ENCODE measurements at places on chromosomes 3 and 15.

GRCh38 chr15:99558084-99558483 lies 7.7 kb upstream of the MEF2A start:
- no peak for DNase-seq

GRCh38 chr15:70427167-70428120 lies 329.7 kb upstream of the TLE3 start:
- no peak for DNase-seq

- peak; percentile 69 for DNase-seq
These were observed 124.2 kb downstream of the LIPC start for GRCh38 chr15:58556028-58556361.

- peak; percentile 63 for DNase-seq
These were observed 18.1 kb upstream of the RAF1 start for GRCh38 chr3:12681943-12682390.

- DNase-seq: peak; percentile 2
These were observed 18.1 kb downstream of the DNAJB11 start for GRCh38 chr3:186588632-186589031.

- peak; percentile 22 for DNase-seq
These were observed 343.0 kb downstream of the ZBTB20 start for GRCh38 chr3:114804099-114804498.

- no peak for DNase-seq
These were observed 53.4 kb upstream of the ATP2B2 start for GRCh38 chr3:10558736-10559135.

GRCh38 chr3:83868909-83869567 lies 1089.8 kb upstream of the CADM2 start:
- no peak for DNase-seq

GRCh38 chr3:158110658-158111018 lies 749 bp downstream of the RSRC1 start:
- no peak for DNase-seq

DNA sequence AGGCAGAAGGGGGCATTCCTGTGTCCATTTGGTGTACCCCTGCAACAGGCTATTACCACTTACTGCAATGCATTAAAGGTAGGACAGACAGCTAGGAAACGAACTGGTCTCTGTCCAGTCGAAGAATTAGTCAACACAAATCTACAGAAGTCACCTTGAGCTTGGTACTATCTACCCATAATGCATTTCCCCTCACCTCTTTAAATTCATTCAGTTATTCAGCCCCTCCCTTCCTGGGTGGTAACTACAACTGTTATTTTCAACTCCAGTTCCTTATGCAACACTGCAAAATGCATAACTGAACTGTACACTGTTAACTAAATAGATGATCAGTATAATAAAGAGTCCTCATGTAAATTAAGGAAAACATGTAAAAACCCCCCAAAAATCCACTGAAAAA lies 77.6 kb downstream of the MAGI1 start:
- no peak for DNase-seq

- DNase-seq: no peak
These were observed 76.0 kb upstream of the NECTIN3 start for GRCh38 chr3:110995461-110996231.

GRCh38 chr3:183494341-183494740 lies 61.2 kb downstream of the KLHL6 start:
- DNase-seq: no peak

GRCh38 chr3:29488922-29489321 lies 208.1 kb downstream of the RBMS3 start:
- DNase-seq: no peak

DNA sequence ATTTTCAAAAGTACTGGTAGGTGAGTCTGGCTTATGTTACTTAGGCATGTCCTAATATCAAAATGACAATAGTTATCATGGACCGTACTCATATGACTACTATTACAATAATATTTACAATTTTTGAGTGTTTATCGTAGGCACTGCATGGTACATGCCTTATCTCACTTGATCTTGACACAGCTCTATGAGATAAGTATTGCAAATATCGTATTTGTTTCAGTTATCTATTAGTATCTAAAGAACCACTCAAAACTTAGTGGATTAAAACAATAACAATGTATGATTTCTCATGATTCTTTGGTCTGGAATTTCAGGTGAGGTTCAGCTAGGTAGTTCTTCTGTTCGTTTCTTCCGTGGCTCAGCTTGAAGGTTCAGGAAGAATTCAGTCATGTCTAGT lies 59.7 kb upstream of the XCR1 start:
- DNase-seq: no peak

GRCh38 chr15:31786360-31786759 lies 244.0 kb upstream of the CHRNA7 start:
- DNase-seq: no peak

- no peak for DNase-seq
These were observed 132.5 kb downstream of the EPHB1 start for GRCh38 chr3:134927599-134927998.

DNA sequence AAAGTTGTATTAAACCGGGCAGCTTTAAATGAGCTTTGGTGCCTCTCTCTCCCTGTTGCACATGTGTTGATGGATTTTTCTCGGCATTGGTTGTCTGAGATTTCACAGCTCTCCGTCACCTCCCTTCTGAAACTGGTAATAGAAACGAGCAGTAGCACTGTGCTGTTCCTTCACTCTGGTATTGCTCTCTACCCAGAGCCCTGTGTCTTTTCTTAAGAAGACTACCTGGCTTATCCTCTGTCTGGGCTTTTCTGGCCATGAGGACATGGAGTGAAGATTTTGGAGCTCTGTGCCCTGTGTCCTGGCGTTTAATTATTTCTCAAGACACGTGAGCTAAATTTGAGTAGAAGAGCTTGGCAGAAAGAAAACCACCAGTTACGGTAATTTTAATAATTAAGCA lies 209.6 kb upstream of the EIF1B start:
- no peak for DNase-seq

DNA sequence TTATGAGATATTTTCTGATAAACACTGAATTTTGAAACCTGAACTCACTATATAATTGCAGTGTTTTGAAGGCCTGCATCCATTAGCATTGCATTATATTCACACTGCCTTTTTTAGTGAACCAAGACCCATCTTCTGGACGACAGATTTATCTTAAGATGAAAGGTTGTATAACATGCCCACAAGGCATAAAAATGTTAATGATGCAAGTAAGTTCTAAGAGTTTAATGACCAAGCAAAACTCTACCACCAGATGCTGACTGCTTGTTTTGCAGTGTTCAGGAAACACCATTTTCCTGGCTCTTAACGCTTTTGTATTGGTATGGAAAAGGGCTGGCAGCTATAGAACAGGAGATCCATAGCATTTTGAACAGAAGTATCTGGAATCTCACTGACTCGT lies 46.1 kb downstream of the USP50 start:
- no peak for DNase-seq

- DNase-seq: no peak
These were observed 923.7 kb downstream of the EPHA3 start for GRCh38 chr3:90031121-90031520.

- no peak for DNase-seq
These were observed 39.8 kb downstream of the ARHGAP31 start for GRCh38 chr3:119333773-119334509.

GRCh38 chr3:164514576-164514975 lies 563.7 kb downstream of the SI start:
- DNase-seq: no peak

DNA sequence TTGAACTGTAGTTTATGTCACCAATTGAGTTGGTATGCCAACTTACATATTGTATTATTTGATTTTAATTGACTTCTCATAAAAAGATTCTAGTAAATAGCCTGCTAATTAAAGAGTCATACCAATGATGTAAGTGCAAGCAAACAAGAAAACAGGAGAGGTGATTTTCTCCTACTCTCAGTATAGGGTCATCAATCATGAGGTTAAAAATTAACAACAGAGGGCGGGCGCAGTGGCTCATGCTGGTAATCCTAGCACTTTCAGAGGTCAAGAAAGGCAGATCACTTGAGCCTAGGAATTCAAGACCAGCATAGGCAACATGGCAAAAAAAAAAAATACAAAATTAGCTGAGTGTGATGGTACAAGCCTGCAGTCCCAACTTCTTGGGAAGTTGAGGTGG lies 108.7 kb downstream of the MYO9A start:
- DNase-seq: no peak

- DNase-seq: no peak
These were observed 75.4 kb downstream of the CDC25A start for GRCh38 chr3:48112813-48113212.

DNA sequence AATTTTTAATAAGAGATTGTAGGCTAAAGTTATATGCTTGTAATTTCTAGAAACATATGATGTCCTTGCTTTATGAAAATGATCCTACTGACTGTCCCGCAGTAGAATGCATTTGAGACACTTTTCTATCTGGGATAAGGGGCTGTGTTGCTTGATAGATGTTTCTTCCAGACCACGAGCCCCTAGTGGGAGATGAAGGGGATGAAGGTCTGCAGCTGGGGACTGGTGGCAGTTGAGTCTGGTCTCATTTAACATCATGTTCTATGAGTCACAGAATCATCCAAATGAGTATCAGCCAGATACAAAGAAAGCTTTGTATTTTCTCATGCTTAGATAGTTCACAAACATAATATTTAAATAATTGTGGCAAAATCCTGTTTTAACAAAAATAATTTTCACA lies 84.3 kb upstream of the PRTG start:
- DNase-seq: no peak

DNA sequence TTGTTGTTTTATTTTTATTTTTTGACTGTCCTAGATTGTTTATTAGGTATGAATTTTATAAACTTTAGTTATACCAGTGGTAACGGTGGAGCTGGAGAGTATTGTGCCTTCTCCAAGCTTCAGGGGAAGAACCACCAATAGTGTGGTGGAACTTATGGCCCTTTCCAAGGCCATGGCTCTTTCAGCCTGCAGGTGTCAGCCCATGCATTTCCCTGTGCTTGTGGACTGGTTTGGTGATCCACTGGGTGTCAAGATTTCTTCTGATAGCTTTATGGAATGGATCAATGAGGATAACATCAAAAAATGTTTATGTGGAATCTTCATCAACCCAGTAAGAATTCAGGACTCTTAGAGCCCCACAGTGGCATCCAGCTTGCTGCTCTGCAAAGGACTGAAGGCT lies 19.2 kb upstream of the SCAMP5 start:
- no peak for DNase-seq

- DNase-seq: no peak
These were observed 217.6 kb downstream of the SLCO3A1 start for GRCh38 chr15:92071045-92071634.

GRCh38 chr3:163159306-163159705 lies 1662.7 kb downstream of the OTOL1 start:
- no peak for DNase-seq

GRCh38 chr15:70091726-70092463 lies 5.8 kb downstream of the TLE3 start:
- DNase-seq: peak; percentile 89

- DNase-seq: no peak
These were observed 281.0 kb upstream of the TBL1XR1 start for GRCh38 chr3:177478170-177478867.

GRCh38 chr3:23594066-23594465 lies 211.7 kb upstream of the UBE2E1 start:
- no peak for DNase-seq

DNA sequence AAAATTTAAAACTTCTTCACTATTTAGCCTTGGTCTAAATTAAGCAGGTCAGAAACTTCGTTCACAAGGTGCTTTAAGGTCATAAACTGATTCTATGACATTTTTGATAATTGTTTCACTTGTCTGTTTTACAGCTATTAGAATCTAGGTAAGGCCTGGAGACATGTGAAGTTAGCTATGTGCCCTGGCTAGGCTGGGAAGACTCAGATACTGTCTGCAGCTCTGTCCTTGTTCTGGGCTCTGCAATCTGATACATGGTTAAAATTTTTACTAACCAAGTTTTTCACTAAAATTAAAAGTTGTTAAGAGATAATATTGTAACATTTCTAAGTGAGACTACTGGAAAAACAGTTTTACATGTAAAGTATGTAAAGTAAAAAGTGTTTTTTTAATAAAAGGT lies 479.6 kb upstream of the EPHA6 start:
- DNase-seq: no peak

GRCh38 chr3:192060160-192060781 lies 599.3 kb downstream of the PYDC2 start:
- DNase-seq: no peak

DNA sequence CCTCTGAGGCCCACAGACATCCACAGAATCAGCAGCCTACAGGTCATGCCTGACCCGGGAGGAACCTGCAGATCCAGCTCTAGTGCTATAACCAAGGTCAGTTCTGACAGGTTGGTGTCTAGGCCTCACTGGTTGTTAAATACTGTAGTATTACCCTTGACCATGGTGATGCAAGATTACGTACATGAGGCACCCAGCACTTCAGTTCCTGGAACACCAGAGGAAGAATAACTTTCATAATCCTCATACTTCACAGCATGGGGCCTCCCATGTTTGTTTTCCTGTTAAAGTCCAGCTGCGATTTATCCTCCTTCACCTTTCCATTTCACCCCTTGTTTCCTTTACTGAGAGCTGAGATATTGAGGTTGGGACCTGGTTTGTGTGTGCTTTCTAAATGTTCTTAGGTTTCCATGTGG lies 34.4 kb upstream of the GLCE start:
- DNase-seq: peak; percentile 78

GRCh38 chr3:124918524-124918923 lies 16.0 kb downstream of the MUC13 start:
- no peak for DNase-seq

Data from OCI-M1 (cell line).